ENCODE measurements at places on chromosomes 11 and 22. TPM values are rescaled to one million over a fixed set of nuclear protein-coding genes. Genes with fewer than 3 reads are reported as not detected.
A peak's percentile ranks its signal among the peaks of the same experiment; 100 is the strongest.

DNA sequence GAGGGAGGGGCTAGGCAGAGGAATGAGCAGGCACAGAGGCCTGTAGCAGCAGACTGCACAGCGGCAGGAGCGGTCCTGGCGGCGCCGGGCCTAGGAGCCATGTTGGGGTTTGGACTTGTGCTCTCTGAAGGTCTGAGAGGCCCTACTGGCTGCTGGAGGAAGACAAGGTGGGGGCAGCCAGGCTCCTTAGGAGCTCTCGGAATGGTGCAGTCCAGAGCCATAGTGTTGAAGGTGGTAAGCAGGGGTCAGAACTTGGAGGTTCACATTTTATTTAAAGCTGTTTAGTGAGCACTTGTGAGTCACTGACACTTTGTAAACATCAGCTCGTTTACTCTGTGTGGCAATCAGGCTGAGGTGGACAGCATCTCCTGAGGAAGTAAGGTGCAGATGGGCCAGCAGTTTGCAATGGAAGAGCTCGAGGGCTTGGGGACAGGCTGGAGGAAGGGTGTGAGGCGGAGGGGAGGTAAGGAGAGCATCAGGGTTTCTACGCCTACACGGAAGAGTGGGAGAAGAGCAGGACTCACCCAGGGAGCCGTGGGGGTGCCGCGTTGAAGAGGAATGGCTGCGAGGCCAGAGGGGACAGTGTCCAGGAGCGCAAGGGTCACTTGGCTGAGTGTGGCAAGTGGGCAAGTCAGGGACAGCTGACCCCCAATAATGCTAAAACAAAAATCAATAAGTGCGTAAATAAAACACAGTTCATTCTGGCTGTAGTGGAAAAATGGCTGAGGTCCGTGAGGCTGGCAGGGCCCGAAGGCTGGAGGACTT, 10.0 kb upstream of the TMEM191C start:
- DNase-seq, result no peak

DNA sequence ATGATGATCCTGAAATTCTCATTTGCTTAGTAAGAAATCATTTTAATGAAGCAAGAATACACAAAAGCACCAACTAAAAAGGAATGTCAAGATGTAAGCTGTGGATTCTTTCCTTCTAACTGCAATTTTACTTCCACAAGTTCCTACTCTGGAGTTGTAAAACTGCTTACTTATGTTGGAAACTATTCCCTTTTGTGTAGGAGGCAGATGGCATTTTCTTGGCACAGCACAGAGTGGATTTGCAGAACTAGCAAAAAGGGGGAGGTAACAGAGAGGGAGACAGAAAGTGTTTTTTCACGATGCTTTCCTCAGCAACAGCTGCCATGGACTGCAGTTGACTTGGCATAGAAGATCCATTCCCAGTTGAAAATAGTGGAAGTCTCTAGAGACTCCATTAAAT, 1112.0 kb upstream of the RAG2 start:
- DNase-seq, result no peak

GRCh38 chr11:71502026-71502425, 25.0 kb upstream of the KRTAP5-7 start:
- DNase-seq, result no peak

DNA sequence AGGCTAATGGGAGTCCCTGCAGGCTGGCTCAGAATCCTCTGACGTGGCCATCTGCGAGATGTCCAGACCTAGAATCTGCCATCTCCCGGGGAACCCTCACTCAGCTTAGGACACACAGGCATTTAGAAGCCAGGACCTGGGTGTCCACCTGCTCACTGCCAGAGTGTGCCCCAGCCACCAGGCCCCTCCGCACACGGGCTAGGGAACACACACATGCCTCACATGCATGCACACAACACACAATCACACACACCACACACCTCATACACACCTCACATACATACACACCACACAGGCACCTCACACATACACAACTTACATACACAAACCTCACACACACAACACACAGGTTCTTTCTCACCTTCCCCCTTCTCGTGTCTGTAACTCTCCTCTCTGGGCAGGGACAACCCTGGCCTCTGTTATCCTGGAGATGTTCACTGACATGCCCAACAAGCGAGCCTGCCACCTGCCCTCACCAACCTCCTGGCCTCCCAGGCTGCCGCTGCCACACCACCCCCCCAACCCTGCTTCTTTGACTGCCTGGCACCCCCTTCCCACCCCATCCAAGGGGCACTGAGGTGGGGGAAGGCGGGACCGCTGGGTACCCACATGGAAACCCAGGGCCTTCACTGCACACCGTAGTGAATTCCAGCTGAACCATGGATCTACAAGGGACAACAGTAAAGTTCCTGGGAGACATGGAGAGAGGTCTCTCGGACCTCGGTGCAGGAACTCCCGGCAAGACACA, 38.1 kb downstream of the GNB1L start:
- no peak for DNase-seq

GRCh38 chr11:3190600-3190999, 25.5 kb upstream of the OSBPL5 start:
- no peak for DNase-seq

DNA sequence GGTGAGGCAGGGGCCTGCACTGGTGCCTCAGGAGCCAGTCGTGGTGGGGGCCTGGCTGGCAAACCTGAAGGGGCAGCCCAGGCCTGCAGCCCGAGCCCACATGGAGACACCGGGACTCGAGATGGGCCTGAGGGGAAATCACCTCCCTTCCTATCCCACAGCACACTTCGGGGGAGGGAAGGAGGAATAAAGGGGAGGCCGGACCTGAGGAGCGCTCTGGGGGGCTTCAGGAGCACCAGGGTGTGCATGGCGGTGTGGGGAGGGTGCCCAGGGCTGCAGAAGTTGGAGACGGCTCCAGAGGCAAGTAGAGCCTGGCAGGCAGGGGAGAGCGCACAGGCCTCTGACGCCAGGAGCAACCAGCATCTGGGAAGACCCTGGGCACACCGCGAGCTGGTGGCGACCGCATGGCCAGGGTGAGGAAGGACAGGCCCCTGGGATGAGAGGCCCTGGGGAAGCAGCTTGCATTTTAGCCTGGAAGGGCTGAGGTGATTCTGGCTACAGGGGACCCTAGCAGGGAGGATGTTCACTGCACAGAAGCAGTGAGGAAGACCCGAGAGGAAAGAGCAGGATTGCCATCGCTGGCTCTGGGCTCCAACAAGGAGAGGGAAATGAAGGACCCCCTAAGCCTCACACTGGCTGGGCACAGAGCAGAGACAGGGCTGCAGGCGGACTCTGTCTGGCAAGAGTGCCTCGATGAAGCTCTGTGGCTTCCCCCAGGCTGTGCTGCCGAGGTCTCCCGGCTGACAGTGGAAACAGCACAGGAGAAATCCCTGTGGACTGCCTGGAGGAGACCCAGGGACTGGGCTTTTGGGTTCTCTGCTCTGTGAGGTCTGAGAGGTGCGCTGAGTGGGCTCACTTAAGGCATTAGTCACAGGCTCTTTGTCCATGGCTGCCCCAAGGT, 457.7 kb downstream of the BRD1 start:
- DNase-seq, result no peak

DNA sequence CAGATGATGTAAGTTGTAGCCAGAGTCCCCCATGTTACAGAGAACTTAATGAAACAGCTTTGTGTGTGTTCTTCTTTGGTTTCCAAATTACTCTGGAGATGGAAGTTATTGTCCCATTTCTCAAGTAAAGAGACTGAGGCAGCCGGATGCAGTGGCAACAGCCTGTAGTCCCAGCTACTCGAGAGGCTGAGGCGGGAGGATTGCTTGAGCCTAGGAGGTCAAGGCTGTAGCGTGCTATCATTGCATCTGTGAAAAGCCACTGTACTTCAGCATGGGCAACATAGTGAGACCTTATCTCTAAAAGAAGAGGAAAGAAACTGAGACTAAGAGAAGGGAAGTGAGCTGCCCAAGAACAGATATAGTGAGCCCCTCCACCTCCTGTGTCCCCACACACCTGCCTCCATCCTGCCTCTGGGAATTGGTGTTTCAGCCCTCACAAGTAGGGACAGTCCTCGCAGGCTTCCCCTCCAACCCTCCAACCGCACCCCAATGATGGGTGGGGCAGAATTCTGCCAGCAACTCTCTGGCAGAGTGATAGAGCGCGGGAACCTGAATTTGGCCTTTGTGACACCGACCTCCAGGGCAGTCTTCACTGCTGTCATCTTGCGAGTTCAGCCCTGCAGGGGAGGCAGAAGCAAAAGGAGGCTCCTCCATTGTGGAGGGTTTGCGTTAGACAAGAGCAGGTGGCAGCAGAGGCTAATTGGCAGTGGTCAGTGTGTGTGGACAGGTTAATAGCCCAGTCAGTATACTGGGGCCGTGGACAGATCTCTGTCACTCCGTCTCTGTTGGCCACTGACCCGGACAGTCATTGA, 1.6 kb downstream of the PDXP start:
- DNase-seq, result no peak

GRCh38 chr22:35743326-35743860, 25.7 kb downstream of the APOL5 start:
- DNase-seq, result no peak

GRCh38 chr11:35734669-35735410, 72.3 kb downstream of the TRIM44 start:
- DNase-seq, result no peak

- no peak for DNase-seq
Observed at GRCh38 chr11:44718057-44718456, 8.7 kb upstream of the TSPAN18 start.

DNA sequence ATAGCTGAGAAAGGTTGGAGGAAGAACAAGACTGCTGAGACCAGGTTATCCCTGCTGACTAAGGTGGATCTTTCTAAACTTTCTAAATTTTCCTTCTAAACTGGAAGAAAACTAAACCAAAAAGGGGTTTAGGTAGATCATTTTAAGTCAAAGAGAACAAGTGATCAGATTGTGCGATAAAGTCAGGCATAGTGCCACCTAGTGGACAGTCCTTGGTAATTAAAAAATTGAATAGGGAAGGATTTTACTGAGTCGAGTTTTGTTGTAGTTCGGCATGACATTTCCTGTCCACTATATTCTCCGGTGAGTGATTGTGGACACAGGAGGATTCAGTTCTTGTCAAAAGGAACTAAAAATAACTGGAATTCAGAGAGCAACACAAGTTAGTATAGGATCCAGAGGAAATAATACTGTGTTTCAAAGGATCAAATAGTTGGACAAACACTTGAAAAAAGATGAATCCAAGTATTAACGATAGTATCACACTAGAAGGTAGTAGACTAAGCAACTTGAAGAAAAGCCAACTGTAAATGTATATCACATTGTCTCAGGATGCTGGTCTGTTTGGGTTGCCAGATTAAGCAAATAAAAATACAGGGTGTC, 1236.4 kb downstream of the FAM181B start:
- peak; percentile 19 for DNase-seq

- no peak for DNase-seq
Observed at GRCh38 chr22:50007057-50007511, 5.5 kb downstream of the IL17REL start.

DNA sequence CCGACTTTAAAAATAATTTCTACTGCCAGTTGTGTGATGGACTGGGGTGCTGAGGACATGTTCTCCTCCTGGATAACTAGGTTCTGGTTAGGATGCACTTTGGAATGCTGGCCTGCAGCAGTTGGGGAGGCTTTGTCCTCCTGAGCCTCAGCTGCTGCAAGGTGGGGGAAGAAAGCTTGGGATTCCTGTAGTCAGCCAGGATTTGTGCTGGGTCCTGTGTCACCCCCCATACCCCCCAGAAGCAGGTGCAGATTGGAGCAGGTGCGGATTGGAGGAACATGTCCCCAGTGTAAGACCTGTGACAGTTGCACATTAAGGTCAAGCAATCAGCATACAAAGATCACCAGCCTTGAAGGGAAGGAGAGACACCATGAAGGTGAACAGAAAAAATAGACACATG, 51.1 kb downstream of the MED15 start:
- DNase-seq, result no peak

DNA sequence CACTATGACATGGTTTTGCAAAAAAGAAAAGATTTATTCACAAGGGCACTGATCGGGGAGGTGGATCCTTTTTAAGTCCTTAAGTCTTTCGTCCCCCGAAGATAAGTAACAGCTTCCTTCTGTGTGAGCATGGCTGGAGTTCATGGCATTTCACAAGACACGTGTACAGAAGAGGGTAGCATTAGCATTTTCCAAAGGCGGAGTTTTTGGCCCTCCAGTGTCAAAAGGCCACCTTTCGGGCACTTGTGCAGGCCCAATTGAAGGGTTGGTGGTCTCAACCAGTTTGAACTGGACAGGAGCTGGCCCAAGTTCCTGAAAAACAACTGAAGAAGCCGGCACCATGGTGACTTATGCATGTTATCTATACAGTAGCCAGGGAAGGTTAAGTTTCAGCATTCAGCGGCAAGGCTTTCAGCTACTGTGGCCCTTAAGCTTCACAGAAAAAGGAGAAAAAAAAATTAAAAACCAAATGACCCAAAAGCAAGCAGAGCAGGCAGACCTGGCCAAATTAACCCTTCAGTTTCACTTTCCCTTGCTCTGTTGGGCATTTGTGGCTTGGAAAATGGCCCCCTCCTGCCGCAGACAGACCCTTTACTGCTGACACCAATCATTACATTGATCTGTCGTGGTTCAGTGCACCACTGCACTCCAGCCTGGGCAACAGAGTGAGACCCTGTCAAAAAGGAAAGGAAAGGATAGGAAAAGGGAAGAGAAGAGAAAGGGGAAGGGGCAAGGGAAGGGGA, 18.7 kb downstream of the ZNF74 start:
- DNase-seq, result no peak

DNA sequence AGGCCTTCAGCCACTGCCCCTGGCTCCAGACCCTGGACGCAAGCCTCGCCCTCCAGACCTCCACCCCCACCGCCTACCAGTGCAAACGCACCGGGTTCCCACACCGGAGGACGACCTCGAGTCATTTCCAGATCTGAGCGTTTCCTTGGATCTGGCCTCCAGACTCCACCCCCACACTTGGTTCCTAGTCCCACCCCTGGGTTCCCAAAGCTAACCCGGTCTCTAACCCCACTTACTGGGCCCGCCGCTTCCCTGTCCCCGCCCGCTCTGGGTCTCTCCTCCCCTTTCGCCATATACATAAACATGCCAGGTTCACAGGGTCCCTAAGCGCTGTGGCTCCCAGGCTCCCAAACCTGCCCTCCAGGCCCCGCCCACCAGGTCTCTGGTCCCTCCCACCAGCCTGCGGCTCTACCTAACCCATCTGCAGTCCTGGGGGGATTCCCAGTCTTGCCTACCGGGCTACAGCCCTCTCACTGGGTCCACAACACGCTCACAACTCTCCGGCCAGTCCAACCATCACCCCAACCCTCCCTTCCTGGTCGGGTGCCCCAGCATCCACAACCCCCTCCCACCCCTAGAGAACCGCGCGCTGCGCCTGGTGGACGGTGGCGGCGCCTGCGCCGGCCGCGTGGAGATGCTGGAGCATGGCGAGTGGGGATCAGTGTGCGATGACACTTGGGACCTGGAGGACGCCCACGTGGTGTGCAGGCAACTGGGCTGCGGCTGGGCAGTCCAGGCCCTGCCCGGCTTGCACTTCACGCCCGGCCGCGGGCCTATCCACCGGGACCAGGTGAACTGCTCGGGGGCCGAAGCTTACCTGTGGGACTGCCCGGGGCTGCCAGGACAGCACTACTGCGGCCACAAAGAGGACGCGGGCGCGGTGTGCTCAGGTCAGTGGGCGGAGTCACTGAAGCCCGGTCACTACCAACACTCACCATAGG, 36.7 kb downstream of the CD6 start:
- no peak for DNase-seq

- DNase-seq, result peak; percentile 24
Observed at GRCh38 chr11:72079819-72080325, 470 bp downstream of the NUMA1 start.

Gene GGT5
- total RNA-seq, result not detected

Gene CRYBB2
- total RNA-seq, result 0.49 TPM

Gene C11orf21
- total RNA-seq, result not detected

Gene MS4A6A
- total RNA-seq, result not detected

All from mammary epithelial cell (primary cell).